ENCODE measurements at places on chromosomes 13 and 19. TPM values are rescaled to one million over a fixed set of nuclear protein-coding genes. Genes with fewer than 3 reads are reported as not detected.
A peak's percentile ranks its signal among the peaks of the same experiment; 100 is the strongest.

SIGLEC8 gene
- total RNA-seq = not detected

CCNA1 gene
- total RNA-seq = not detected

KLK10 gene
- not detected for total RNA-seq

RNF17 gene
- total RNA-seq = 1.1 TPM

STXBP2 gene
- total RNA-seq = 256 TPM

NTF4 gene
- total RNA-seq = not detected

TUBA3C gene
- total RNA-seq = not detected

OR7C1 gene
- total RNA-seq = not detected

DNA sequence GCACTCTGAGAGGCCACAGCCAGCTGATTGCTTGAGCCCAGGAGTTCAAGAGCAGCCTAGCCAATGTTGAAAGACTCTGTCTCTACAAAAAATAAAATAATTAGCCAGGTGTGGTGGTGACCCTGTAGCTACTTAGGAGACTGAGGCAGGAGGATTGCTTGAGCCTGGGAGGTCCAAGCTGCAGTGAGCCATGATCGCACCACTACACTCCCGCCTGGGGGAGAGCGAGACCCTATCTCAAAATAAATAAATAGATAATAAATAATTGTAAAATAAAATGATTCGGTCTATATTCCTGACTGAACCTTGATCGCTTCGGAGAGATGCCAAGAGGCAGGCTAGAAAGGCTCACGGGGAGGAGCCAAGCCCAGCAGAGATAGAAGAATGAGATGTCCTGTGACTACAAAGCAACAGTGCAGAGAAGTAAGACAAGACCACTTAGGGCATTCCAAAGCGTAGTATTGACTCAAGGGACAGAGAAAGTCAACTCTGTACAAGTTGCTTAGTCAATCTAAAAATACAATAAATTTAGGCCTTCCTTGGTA is 12.8 kb downstream of the SHISA2 start:
- no peak overlapping the region for H3K27ac ChIP-seq
- no peak overlapping the region for H3K4me3 ChIP-seq
- no peaks in the 10 kb centered on the region for H3K36me3 ChIP-seq
- DNase-seq = no peak
- no peaks in the 10 kb centered on the region for H3K4me1 ChIP-seq

- no peaks in the 10 kb centered on the region for H3K4me1 ChIP-seq
- no peak overlapping the region for H3K27ac ChIP-seq
- H3K4me3 ChIP-seq = no peak overlapping the region
- no peak for DNase-seq
- no peaks in the 10 kb centered on the region for H3K36me3 ChIP-seq
These were observed 322.8 kb downstream of the ITGBL1 start for GRCh38 chr13:101775267-101775666.

DNA sequence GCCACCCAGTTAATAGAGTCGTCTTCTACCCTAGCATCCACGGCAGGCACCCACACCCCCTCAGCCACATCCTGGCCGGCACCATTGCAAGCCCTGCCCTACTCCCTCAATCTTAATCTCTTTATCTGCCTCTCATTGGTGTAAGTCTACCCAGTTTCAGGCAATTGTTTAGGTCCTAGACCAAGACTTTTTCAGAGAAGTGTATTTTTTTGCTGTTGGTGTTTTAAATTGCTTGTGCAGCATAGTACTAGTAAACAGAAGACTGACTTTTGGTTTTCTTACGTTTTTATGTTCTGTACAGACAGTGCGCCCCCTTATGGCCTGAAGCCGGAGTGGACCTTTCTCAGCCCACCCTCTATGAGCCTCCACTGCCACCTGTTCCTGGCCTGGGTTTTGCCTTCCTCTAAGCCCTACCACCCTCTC is 2.3 kb upstream of the LCP1 start:
- DNase-seq = peak; percentile 55
- H3K27me3 ChIP-seq = no peaks in the 10 kb centered on the region
- H3K4me3 ChIP-seq = peak overlapping the region; percentile 94
- H3K36me3 ChIP-seq = peaks cover 3% of the 10 kb centered on the region
- peak overlapping the region; percentile 99 for H3K27ac ChIP-seq

- H3K4me3 ChIP-seq = no peak overlapping the region
- no peak overlapping the region for H3K27ac ChIP-seq
- peaks cover 50% of the 10 kb centered on the region for H3K27me3 ChIP-seq
- DNase-seq = no peak
- H3K36me3 ChIP-seq = peaks cover 9% of the 10 kb centered on the region
These were observed 9.3 kb downstream of the SCEL start for GRCh38 chr13:77544758-77545338.

- peak within 1 kb of the TSS; percentile 100 for H3K4me3 ChIP-seq
- H3K27ac ChIP-seq = peak within 1 kb of the TSS; percentile 100
- H3K27me3 ChIP-seq = no peaks in the 10 kb centered on the region
- peak; percentile 90 for DNase-seq
- peaks cover 8% of the 10 kb centered on the region for H3K36me3 ChIP-seq
These were observed at the start of gene FAM32A for GRCh38 chr19:16185123-16185767. TSS of gene FAM32A (plus strand) at chr19:16185410. CDS start at chr19:16185443, 33 bp downstream.

DNA sequence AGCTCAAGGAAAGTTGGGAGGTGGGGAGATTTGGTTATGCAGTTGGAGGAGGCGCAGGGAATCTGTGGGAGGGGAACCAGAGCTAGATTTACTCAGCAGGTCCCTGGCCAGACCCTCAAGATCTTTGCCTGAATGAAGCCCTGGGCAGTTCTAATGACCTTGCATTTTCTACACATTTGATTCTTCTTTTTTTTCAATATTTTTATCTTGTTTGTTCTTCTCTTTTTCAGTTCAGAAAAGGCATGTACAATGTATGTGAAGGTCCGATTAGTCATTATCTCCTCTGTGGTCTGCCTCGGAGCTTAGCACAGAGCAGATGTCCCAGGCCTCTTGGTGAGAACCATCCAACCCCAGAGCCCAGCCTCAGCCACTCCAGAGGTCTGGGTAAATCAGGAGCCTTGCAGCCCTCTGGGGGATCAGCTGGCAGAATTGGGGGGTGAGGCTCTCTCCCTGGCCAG is 24.2 kb downstream of the SERP2 start:
- no peak overlapping the region for H3K4me3 ChIP-seq
- H3K27me3 ChIP-seq = peaks cover 52% of the 10 kb centered on the region
- H3K4me1 ChIP-seq = peaks cover 2% of the 10 kb centered on the region
- H3K27ac ChIP-seq = no peak overlapping the region

- no peaks in the 10 kb centered on the region for H3K27me3 ChIP-seq
- peaks cover 2% of the 10 kb centered on the region for H3K4me1 ChIP-seq
- H3K4me3 ChIP-seq = no peak overlapping the region
- no peak overlapping the region for H3K27ac ChIP-seq
- DNase-seq = no peak
These were observed 45.5 kb upstream of the SLC7A9 start for GRCh38 chr19:32914879-32915660.

DNA sequence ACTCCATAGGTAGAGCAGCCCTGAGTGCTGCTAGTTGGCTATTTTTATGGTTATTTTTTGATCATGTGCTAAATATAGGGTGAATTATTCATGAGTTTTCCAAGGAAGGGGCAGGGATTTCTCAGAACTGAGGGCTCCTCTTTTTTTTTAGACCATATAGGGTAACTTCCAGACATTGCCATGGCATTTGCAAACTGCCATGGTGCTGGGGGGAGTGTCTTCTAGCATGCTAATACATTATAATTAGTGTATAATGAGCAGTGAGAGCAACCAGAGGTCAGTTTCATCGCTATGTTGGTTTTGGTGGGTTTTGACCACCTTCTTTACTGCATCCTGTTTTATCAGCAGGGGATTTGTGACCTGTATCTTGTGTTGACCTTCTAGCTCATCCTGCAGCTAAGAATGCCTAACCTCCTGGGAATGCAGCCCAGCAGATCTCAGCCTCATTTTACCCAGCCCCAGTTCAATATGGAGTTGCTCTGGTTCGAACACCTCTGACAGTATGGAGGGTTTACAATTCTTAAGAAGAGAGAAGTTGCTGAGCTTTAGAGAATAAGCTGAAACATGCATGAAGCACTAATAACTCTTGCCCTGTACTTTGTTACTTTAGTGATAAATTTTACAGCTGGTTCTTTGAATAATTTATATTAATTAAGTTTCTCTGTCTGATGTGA is 31.7 kb downstream of the CEACAM1 start:
- H3K27me3 ChIP-seq = no peaks in the 10 kb centered on the region
- H3K27ac ChIP-seq = no peak overlapping the region
- H3K4me1 ChIP-seq = peaks cover 22% of the 10 kb centered on the region
- no peak overlapping the region for H3K4me3 ChIP-seq

- no peaks in the 10 kb centered on the region for H3K36me3 ChIP-seq
- H3K27me3 ChIP-seq = peaks cover 21% of the 10 kb centered on the region
- H3K27ac ChIP-seq = no peak overlapping the region
These were observed 62.8 kb downstream of the RAB20 start for GRCh38 chr13:110498765-110499164.

DNA sequence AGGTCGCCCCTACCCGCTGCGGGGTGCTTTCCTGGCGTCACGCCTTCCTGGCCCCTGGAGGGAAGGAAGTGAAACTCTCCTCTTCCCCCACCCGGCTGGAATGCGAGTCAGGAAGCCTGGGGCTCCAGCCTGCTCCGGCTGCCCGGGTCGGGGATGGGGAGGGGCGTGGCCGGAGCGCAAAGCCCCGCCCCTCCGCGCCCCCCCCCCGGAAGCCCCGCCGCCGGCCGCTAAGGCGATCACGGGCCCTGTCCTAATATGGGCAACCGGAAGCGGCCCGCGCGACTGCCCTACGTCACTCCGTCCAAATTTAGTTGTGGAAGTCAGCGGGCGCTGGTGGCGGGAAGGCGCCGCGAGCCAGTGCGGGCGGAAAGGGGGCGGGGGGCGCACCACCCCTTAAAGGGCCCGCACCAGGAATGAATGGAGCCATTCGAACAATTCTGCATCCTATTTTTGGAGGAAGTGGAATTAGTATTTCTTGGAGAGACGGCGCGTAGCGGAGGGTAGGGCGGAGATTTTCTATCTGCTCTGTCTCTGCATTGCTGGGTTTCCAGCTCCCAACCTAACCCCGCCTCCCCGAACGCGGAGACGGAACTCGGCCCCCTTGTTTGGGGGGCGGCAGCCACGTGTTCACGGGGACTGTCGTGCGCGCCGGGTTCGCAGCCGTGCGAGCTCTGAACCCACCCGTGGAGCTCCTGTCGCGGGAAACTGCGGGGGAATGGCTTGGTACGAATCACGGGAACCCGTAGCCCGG is 1.6 kb downstream of the IER2 start:
- peak; percentile 93 for DNase-seq
- H3K4me1 ChIP-seq = peaks cover 50% of the 10 kb centered on the region
- H3K4me3 ChIP-seq = peak overlapping the region; percentile 93
- H3K36me3 ChIP-seq = peaks cover 8% of the 10 kb centered on the region
- peak overlapping the region; percentile 97 for H3K27ac ChIP-seq

DNA sequence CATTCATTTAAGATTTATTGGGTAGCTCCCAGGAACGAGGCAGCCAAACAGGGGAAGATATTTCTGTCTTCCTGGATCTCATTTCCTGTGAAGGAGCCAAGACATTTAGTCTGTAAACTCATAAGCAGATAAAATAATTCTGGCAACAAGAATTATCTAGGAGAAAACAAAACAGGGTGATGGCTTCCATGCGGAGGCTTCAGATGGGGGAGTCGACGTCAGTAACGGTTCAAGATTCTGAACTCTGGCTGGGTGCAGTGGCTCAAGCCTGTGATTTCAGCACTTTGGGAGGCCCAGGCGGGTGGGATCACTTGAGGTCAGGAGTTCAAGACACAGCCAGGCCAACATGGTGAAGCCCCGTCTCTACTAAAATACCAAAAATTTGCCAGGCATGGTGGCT is 1.3 kb downstream of the GNA15 start:
- no peaks in the 10 kb centered on the region for H3K27me3 ChIP-seq
- peak overlapping the region; percentile 94 for H3K27ac ChIP-seq
- H3K4me3 ChIP-seq = peak overlapping the region; percentile 88
- no peak for DNase-seq
- no peaks in the 10 kb centered on the region for H3K36me3 ChIP-seq
- H3K4me1 ChIP-seq = peaks cover 32% of the 10 kb centered on the region

GRCh38 chr13:35136585-35136984 is 194.5 kb downstream of the NBEA start:
- no peak overlapping the region for H3K27ac ChIP-seq
- no peak overlapping the region for H3K4me3 ChIP-seq
- peaks cover 10% of the 10 kb centered on the region for H3K4me1 ChIP-seq
- H3K27me3 ChIP-seq = no peaks in the 10 kb centered on the region

DNA sequence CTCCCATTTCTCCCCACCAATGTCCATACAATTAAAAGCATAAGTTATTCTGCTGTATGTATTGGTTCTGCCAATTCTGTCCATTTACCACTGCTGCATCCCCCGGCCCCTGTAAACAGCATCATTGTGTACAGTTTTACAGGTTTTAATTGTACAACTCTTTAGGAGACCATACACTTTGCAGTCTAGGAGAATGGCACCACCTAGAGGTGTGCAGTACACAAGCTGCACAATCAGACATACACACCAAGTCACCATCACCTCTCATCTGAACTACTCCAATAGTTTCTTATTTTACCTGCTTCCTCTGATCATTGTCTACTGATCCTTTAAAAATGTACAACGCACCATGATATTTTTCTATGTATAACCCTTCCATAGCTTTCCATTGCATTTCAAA is 855.9 kb upstream of the KLHL1 start:
- H3K4me3 ChIP-seq = no peak overlapping the region
- no peak for DNase-seq
- H3K4me1 ChIP-seq = no peaks in the 10 kb centered on the region
- H3K36me3 ChIP-seq = no peaks in the 10 kb centered on the region

- H3K4me1 ChIP-seq = peaks cover 4% of the 10 kb centered on the region
- peaks cover 39% of the 10 kb centered on the region for H3K27me3 ChIP-seq
- no peak overlapping the region for H3K27ac ChIP-seq
These were observed 60.7 kb upstream of the URI1 start for GRCh38 chr19:29881386-29881785.

DNA sequence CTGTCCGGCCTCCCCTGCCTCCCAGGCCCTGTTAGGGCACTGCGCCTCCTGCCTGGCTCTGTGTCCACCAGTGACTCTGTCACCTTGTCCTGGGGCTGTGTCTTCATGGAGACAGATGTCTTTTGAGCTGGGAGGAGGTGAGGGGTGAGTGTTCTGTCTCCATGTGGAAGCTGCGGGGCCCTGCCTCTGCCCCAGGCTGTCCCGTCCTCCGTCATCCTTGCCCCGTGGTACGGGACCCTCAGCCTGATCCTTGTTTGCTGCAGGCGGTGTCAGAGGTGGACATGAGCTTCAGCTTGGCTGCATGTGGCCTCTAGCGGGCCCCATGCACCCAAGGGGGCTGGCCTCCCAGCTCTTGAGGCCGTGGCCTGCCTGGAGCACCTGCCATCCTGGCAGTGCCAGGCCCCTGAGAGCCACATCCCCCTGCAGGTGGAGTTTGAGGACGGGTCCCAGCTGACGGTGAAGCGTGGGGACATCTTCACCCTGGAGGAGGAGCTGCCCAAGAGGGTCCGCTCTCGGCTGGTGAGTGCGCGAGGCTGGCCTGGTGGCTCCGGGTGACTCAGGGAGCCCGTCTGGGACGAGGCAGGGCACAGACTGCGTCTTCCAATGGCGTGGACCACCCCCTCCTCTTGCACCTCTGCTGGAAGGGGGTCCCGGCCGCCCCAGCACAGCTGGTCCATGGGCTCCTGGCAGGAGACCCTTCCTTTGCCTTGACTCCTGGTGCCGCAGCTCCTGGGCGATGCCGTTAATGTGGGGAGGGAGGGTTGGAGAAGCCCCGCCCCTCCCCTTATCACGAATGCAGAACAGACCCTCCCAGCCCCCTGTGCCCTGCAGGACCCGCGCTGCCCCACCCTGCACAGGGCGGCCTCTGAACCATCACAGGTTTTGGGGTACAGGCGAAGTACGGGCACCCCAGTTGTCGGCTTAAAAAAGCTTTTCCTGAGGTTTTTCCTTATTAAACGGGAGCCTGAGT is 181.3 kb downstream of the KDM4B start:
- H3K4me1 ChIP-seq = no peaks in the 10 kb centered on the region
- H3K27ac ChIP-seq = no peak overlapping the region
- H3K36me3 ChIP-seq = peaks cover 3% of the 10 kb centered on the region
- H3K4me3 ChIP-seq = no peak overlapping the region
- no peaks in the 10 kb centered on the region for H3K27me3 ChIP-seq
